ENCODE measurements at places on chromosomes 3 and 15.
A peak's percentile ranks its signal among the peaks of the same experiment; 100 is the strongest.

DNA sequence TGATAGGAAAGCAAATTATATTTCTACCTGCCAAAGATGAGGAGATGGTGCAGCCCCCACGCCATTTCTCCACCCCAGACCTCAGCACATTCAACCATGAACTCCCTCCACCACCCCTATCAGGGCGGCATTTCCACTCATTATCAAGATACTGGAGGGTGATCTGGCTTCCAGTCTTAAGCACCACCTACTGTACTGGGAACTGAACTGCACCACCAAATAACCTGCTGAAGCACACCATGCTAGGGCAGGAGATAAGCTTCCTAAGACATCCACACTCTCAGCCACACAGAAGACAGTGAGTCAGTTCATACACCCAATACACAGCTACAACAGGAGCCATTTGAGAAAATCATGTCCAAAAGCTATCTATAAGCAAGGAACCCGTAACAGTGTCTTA lies 98.8 kb downstream of the FGF7 start:
- DNase-seq: no peak

- no peak for DNase-seq
Observed at GRCh38 chr15:58163985-58164384, 25.8 kb downstream of the AQP9 start.

GRCh38 chr3:8984526-8984925 lies 21.3 kb upstream of the RAD18 start:
- no peak for DNase-seq

GRCh38 chr15:94972314-94972713 lies 741.0 kb downstream of the MCTP2 start:
- peak; percentile 47 for DNase-seq

GRCh38 chr15:91694131-91694830 lies 159.2 kb upstream of the SLCO3A1 start:
- peak; percentile 38 for DNase-seq

GRCh38 chr3:16559653-16560365 lies 45.4 kb downstream of the DAZL start:
- no peak for DNase-seq

DNA sequence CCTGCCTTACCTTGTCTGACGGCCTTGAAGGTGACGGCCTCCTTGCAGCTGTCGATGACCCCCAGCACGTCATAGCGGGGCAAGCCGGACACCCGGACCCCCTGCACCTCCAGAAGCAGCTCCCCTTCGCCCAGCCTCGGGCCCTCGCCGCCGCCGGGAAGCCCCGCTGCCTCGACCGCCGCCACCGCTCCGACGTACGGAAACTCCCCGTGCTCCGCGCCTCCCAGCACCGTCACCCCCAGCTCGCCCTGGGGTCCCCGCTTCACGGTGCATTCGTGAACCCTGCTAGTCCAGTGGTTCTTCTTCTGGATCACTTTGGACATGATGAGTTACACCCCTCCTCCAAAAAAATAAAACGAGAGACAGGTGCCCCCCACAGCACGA lies 740 bp downstream of the MAGI1 start:
- no peak for DNase-seq

- no peak for DNase-seq
Observed at GRCh38 chr3:102736975-102737304, 302.1 kb downstream of the ZPLD1 start.

- DNase-seq: no peak
Observed at GRCh38 chr3:100097919-100098783, 16.1 kb downstream of the FILIP1L start.

- DNase-seq: no peak
Observed at GRCh38 chr3:105518203-105518602, 151.5 kb downstream of the ALCAM start.

DNA sequence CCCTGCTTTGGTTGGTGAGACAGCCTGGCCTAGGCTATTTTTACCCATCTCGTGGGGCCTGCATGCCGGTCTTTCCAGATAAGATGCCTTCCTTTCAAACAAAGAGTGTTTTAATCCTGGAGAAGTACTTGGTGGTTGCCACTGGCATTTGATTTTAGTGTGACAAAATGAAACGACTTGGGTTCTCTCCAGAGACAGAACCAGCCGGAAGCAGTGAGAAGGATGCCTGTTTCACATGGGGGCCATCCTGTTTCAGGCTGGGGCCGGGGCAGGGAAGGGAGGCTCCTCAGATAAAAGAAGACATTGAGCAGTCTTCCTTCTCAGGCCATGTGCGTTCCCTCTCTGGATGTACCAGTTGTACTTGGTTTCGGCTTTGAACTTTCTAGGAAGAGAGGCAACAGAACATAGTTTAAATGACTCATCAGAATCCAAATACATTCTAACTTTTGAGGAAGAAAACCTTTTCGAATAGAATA lies 74.9 kb downstream of the TOP2B start:
- DNase-seq: peak; percentile 47

- DNase-seq: peak; percentile 33
Observed at GRCh38 chr15:91849749-91850161, 3.8 kb upstream of the SLCO3A1 start.
